Stimulated activated naive CD4-positive, alpha-beta T cell (primary cell): ENCODE measurements at places on chromosomes 1 and 21.

DNA sequence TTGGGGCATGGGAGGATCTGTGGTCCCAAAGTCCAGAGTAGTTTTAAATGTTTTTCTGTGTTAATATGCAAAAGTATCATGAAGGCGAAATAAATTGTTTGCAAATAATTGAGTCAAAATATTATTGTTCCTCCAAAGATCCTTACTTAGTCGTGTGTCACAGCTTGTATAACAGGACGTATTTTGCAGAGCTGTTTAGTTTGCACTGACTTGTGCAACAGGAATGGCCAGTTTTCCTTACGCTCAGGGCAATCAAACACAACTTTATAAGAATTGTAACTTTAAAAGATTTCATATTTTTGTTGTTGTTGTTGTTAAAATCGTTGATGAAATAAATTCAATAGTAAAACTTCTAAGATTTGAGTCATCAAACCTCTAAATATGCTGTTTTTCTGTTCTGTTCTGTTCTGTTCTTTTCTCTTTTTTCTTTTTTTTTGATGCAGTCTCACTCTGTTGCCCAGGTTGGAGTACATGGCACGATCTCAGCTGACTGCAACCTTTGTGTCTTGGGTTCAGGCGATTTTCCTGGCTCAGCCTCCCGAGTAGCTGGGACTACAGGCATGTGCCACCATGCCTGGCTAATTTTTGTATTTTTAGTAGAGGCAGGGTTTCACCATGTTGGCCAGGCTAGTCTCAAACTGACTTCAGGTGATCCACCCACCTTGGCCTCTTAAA, 60.6 kb downstream of the UCK2 start:
- no peak for DNase-seq

- no peak for DNase-seq
These were observed 25.3 kb upstream of the EFHD2 start for GRCh38 chr1:15384301-15384901.

DNA sequence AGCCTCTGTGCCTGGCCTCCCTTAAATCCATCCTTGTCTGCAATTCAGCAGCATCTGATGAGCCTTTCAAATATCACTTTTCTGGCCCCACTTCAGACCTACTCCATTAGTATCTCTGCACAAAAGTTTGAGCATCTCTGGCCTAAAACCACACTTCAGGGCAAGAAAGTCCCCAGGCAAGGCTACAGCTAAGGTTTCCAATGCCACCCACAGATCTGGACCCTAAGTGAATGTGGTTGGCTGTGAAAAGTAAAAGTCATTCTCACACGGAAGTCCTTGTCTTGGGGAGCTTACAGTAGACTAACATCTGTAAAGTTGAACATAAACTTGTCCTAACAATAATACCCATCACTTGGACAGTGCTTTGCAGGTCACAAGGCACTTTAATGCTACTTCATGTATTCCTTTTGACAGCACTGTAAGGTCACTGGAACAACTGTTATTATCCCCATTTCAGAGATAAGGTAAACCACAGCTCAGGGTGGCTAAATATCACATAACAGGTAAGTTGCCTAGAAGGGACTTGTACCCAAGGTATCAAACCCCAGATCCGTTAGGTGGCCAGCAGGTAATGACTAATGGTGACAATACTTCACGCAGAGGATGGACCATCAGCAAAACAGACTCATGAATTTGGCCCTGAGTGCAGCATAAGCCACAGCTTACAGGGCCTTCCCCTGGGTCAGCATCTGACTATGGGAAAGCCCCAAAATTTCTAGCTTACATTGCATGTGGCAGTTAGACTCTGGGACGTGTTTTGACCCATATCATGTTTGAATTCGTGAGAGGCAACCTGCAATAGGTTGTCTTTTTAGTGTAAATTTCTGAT, 356.0 kb downstream of the HHAT start:
- no peak for DNase-seq

DNA sequence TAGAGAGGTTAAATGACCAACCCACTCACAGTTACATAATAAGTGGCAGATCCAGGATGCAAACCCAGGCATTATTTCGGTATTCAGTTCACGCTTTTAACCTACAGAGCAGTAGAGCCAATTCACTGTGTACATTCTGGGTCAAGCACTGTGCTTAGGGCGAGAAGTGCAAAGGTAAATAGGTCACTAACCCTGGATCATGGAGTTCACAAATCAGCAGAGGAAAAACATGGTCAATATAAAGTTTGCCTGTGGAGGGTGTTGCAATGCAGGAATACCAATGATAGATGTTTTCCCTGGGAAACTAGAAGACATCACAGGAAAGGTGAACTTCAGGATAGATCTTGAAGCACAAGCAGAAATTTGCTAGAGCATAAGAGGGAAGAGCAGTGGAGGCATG, 253.4 kb upstream of the NFIA start:
- DNase-seq, result no peak

DNA sequence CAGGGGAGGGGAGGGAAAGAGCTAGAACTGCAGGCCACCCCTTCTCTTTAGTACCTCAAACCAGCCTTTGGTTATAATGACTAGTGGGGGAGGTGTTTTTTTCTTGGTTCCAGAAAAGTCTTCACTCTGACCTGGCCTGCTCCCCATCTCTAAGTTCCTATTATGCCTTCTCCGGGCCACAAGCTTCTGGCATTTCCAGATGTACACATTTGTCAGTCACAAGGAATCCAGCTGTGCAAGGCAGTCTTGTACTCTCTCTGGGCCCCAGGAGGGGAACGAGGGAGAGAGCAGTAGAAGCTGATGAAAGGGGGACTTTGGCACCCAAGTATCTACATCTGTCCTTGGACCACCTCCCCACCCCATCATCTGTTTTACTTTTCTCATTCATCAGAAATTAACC, 2.7 kb upstream of the FALEC start:
- no peak for DNase-seq

- no peak for DNase-seq
These were observed 2.5 kb upstream of the PNRC2 start for GRCh38 chr1:23957096-23957495.

GRCh38 chr1:71919811-71920509, 362.4 kb downstream of the NEGR1 start:
- DNase-seq, result no peak

- DNase-seq, result no peak
These were observed 237.8 kb downstream of the FMN2 start for GRCh38 chr1:240329443-240329842.
